Skeletal muscle tissue (tissue), 5 donors: ENCODE measurements at places on chromosomes 13 and 19. TPM values are rescaled to one million over a fixed set of nuclear protein-coding genes. Genes with fewer than 3 reads are reported as not detected.

Gene DACT3
- 7.3 TPM for total RNA-seq

Gene THSD1
- total RNA-seq = 26.6 TPM

Gene ZNF536
- total RNA-seq = 3.1 TPM

Gene MTMR6
- 11.5 TPM for total RNA-seq

Gene SIGLEC6
- 1.6 TPM for total RNA-seq
